ENCODE measurements at places on chromosomes 5 and 9.

- peaks cover 12% of the 10 kb centered on the region for H3K36me3 ChIP-seq
- DNase-seq = peak; percentile 92
- no peaks in the 10 kb centered on the region for H3K27me3 ChIP-seq
- H3K4me3 ChIP-seq = peak overlapping the region; percentile 60
- H3K4me1 ChIP-seq = peaks cover 34% of the 10 kb centered on the region
Observed at GRCh38 chr9:12785260-12785770, 10.5 kb downstream of the LURAP1L start.

DNA sequence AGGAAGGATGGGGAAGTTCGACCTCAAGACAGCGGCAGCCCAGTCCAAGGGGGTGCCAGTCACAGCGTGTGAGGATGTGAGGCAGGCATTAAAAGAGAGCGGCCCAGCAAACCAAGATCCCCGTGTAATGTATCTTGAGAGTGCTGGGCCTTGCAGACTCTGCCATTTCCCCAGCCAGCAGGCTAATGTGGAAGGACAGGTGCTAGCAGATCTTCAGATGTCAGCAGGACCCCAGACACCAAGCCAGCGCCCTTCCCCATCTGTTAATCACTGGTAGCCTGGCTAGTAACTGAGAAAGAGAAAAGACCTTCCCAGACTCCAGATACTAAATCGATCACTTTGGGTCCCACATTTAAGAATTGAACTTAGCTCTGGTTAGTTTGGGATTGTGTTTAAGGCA lies 62.2 kb downstream of the NTRK2 start:
- H3K27ac ChIP-seq = no peak overlapping the region
- DNase-seq = no peak
- no peaks in the 10 kb centered on the region for H3K4me1 ChIP-seq
- H3K4me3 ChIP-seq = no peak overlapping the region
- no peaks in the 10 kb centered on the region for H3K27me3 ChIP-seq
- no peaks in the 10 kb centered on the region for H3K36me3 ChIP-seq

DNA sequence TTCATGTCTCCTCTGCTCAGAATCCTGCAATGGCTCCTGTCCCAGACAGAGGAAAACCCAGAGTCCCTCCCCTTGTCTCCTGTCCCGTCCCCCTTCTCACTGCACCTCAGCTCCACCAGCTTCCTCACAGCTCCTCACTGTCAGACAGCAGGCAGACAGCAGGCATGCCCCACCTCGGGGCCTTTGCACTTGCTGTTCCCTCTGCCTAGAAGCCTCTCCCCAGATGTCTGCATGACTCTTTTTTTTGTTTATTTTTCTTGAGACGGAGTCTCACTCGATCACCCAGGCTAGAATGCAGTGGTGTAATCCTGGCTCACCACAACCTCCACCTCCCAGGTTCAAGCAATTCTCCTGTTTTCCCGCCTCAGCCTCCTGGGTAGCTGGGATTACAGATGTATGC lies 8.8 kb upstream of the SLC6A7 start:
- no peaks in the 10 kb centered on the region for H3K27me3 ChIP-seq
- no peak overlapping the region for H3K27ac ChIP-seq
- no peak for DNase-seq
- H3K36me3 ChIP-seq = no peaks in the 10 kb centered on the region

DNA sequence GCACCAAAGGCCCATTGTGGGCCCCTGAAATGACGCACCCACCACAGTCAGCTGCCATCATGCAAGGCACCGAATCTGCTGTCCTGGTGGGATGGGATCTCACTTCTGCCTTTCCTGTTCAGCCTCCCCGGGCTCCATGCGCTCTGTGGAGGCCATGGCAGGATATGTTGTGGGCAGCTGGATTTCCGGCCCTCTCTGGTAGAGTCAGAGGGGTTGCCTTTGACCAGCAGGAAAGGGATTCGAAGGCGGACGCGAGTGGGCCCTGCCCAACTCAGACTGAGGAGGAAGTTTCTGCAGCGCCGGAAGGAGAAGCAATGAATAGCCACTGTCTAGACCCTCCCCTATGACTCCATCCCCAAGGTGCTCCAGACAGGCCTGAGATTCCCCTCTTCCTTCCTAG lies 35.5 kb downstream of the GADD45G start:
- H3K36me3 ChIP-seq = no peaks in the 10 kb centered on the region
- no peak overlapping the region for H3K4me3 ChIP-seq
- no peak overlapping the region for H3K27ac ChIP-seq

- no peaks in the 10 kb centered on the region for H3K27me3 ChIP-seq
- H3K4me1 ChIP-seq = no peaks in the 10 kb centered on the region
- no peak overlapping the region for H3K27ac ChIP-seq
- no peak overlapping the region for H3K4me3 ChIP-seq
- DNase-seq = no peak
Observed at GRCh38 chr9:135328485-135329417, 150.8 kb upstream of the PPP1R26 start.

GRCh38 chr5:135396459-135397055 lies 2.5 kb downstream of the MACROH2A1 start:
- H3K27me3 ChIP-seq = no peaks in the 10 kb centered on the region
- peak; percentile 24 for DNase-seq
- H3K4me1 ChIP-seq = peaks cover 23% of the 10 kb centered on the region

- no peaks in the 10 kb centered on the region for H3K36me3 ChIP-seq
- no peak for DNase-seq
- no peaks in the 10 kb centered on the region for H3K27me3 ChIP-seq
- H3K4me3 ChIP-seq = no peak overlapping the region
Observed at GRCh38 chr5:113212244-113212920, 222.4 kb downstream of the TSSK1B start.

GRCh38 chr5:139090581-139090980 lies 107.6 kb downstream of the SIL1 start:
- no peak overlapping the region for H3K4me3 ChIP-seq
- H3K27ac ChIP-seq = no peak overlapping the region
- H3K36me3 ChIP-seq = no peaks in the 10 kb centered on the region
- no peaks in the 10 kb centered on the region for H3K27me3 ChIP-seq
- H3K4me1 ChIP-seq = peaks cover 13% of the 10 kb centered on the region
- DNase-seq = no peak

DNA sequence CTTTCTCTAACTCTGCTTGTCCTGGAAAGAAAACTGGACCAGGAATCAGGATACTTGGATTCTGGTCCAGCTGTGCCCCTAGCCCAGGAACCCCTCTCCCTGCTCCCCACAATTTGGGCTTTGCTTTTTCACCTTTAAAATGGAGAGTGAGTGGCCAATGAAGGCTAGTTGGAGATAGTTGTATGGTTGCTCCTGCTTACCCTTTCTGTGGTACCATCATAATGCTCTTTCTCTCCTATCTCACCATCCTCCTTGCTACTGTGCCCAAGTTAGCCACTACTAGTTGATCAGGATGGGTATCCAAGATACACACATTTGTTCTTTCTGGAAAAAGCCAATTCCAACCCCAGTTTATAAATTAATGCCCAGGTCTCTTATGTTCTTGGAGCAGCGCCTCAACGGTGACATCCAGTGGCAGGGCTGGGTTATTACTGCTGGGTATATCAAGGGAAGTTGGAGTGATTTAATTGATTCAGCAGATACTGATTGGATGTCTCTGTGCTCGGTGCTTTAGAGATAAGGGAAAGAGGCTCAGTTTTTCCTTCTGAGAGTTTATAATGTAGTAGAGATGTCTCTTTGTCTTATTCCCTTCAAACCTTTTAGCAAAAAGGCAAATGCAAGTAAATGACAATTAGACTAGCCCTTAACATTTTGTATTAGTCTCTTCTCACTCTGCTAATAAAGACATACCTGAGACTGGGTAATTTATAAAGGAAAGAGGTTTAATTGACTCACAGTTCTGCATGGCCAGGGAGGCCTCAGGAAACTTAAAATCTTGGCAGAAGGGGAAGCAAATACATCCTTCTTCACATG lies 38.5 kb downstream of the FAXDC2 start:
- H3K27me3 ChIP-seq = no peaks in the 10 kb centered on the region
- DNase-seq = peak; percentile 52
- no peak overlapping the region for H3K4me3 ChIP-seq
- peaks cover 33% of the 10 kb centered on the region for H3K36me3 ChIP-seq

DNA sequence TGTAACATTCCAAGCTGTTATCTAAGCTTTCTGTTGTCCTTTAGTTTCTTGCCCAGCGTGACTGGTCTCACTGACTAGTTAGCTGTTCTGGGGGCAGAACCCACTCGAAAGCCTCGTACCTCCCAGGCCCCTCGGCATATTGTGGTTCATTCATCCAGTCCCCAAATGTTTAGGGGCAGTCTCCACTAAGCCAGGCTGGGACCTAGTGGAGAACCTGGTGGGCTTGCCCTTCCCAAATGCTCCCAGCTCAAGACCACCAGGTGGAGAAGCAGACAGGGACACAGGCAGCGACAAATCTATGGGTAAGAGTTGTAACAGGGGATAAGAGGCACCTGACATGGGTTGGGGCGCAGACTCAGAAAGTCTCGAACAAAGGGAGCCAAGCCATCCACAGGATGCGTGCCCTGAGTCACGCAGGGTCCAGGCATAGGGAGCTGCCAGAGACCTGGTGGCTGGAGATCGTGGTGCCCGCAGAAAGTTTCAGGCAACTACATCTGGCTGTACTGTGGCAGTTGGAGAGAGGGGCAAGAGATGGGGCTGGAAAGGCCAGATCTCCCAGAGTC lies 851 bp upstream of the EEIG1 start:
- no peak for DNase-seq
- no peaks in the 10 kb centered on the region for H3K36me3 ChIP-seq
- no peaks in the 10 kb centered on the region for H3K27me3 ChIP-seq
- H3K4me3 ChIP-seq = peak overlapping the region; percentile 80
- H3K27ac ChIP-seq = no peak overlapping the region

DNA sequence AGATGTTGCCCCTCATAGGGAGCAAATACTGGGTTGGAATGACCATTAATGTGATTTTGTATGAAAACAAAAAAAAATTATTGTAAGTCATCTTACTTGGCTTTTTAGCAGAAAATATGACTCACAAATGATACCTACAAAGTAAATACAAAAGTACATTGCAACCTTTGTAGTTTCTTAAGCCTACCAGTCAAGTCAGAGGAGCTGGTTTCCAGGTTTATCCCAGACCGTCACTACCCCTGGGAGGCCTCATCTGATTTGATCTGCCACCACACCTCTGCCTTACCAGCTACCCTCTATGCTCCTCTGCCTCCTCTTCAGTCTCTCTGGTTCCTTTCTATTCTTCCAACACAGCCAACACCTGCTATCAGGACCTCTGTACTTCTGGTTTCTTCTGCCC lies 349.9 kb upstream of the CCNH start:
- H3K36me3 ChIP-seq = no peaks in the 10 kb centered on the region
- DNase-seq = peak; percentile 90
- H3K4me3 ChIP-seq = no peak overlapping the region
- peak overlapping the region; percentile 48 for H3K27ac ChIP-seq

- H3K4me3 ChIP-seq = no peak within 1 kb of the TSS
- no peaks in the 10 kb centered on the region for H3K27me3 ChIP-seq
- H3K36me3 ChIP-seq = no peaks in the 10 kb centered on the region
- H3K27ac ChIP-seq = no peak within 1 kb of the TSS
- H3K4me1 ChIP-seq = no peaks in the 10 kb centered on the region
Observed at GRCh38 chr9:127264462-127265219, at the start of gene GARNL3. GARNL3 (plus strand) TSS chr9:127264774; CDS start chr9:127264878, 104 bp downstream.

DNA sequence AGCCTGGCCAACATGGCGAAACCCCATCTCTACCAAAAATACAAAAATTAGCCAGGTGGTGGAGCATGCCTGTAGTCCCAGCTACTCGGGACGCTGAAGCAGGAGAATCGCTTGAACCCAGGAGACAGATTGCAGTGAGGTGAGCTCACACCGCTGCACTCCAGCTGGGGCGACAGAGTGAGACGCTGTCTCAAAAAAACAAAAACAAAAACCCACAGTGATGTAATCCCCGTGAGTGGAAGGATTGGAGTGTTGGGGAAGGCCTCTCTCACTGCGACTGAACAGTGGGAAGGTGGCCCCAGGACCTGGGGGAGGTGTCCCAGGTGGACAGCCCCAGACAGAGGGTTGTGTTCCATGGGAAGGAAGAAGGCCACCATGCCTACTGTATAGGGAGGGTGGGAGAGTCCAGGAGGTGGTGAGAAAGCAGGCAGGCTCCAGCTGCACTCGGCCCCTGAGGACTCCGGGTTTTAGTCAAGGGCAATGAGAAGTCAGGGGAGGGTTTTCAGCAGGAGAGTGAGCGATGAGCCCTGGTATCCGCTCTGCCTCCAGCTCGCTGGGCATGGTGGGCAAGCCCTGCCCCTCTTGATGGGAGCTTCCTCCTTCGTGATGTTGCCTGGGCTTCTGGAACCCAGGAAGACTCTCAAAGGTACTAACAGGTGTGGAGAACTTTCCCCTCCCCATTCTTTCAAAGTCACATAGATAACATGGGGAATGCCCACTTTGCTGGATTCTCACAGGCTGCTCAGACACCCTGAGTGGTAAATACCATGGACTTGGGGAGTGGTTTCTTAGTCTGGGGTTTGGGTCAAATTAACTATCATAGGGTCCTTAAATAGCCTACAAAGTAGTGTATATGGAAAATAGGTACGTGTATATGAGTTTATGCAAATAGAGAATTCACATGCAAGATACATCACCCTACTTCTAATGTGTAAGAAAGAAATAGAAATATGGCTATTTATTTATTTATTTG lies 74.7 kb downstream of the PPARGC1B start:
- peaks cover 10% of the 10 kb centered on the region for H3K4me1 ChIP-seq
- H3K36me3 ChIP-seq = no peaks in the 10 kb centered on the region
- no peaks in the 10 kb centered on the region for H3K27me3 ChIP-seq
- DNase-seq = no peak

- no peaks in the 10 kb centered on the region for H3K36me3 ChIP-seq
- peak; percentile 64 for DNase-seq
- H3K4me3 ChIP-seq = 0 out of 2 replicates have a peak overlapping the region, but pooled peaks have one; percentile 3
- H3K27ac ChIP-seq = no peak overlapping the region
- peaks cover 19% of the 10 kb centered on the region for H3K4me1 ChIP-seq
- H3K27me3 ChIP-seq = no peaks in the 10 kb centered on the region
Observed at GRCh38 chr5:167688341-167689130, 602.9 kb upstream of the WWC1 start.

- H3K4me1 ChIP-seq = no peaks in the 10 kb centered on the region
- H3K27me3 ChIP-seq = no peaks in the 10 kb centered on the region
- no peak for DNase-seq
- H3K36me3 ChIP-seq = no peaks in the 10 kb centered on the region
Observed at GRCh38 chr9:89866701-89867100, 261.9 kb downstream of the GADD45G start.
